ENCODE measurements at places on chromosomes 11 and 22.

DNA sequence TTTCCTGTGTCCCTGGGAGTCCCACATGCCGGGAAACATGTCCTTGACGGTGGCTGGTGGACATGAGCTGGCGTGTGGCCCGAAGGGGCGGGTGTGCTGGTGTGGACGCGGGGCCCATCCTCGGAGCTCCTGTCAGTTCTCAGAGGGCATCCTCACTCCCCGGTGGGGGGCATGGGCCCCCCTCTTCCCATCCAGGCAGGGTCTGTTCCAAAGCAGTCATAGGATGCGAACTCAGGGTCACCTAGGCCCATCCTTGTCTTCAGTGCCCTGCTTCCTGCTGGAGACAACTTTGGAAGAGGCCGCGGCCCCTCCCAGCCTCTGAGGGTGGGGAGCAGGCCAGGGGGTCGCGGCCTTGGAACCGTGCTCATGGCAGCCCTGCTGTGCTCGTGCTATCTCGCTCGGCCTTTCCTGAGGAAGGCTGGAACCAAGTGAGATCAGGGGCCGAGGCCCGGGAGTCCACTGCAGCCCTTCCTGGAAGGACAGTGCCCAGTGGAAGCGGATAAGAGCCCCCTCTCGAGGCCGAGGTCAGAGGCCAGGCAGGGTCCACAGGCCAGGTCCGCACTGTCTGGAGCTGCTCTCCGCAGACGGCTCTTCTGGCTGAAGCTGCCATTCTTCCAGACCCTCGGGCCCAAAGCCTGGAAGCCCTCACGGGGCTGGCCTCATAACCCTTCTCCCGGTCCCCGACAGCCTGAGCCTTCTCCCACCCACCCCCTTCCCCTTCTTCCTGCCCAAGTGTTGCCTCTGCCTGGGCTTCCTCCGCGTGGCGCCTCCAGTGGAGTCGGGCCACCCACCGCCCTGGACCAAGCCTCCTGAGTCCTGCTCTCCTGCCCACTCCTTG lies 8.7 kb downstream of the GRK2 start:
- no peak for DNase-seq

DNA sequence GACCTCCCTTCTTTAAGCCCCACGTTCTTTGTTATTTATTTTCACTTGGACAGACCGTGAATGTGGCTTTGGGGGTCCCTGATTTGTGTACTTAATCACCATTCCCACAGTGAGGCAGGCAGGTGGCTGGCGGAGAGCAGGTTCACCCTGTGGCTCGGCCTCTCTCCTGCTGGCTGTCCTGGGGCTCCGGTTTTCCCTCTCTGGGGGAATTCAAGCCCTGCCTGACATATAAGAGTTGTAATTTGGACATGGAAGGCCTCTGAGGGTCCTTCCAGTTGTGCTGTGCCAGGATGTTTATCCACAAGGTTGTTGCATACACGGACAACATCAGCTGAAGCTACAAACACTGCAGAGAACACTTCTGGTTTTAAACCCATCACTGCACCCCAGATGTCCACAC lies 824.5 kb downstream of the TBC1D22A start:
- no peak for DNase-seq

- DNase-seq = no peak
Measured at GRCh38 chr11:63564056-63564774, 1.0 kb upstream of the PLAAT2 start.

DNA sequence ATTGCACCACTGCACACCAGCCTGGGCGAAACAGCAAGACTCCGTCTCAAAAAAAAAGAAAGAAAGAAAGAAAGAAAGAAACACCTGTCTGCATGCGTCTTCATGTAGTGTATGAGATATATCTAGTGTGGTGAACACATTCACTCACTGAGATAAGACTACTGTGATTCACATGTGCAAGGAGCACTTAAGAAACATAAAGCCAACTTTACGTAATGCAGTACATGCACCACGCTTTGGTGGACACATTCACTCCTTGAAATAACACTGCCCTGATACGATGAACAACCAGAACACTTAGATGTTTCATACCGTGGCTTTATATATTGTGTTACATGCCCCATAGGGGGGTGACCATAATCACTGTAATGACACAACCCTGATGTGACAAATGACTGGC lies 96.0 kb downstream of the MICAL3 start:
- no peak for DNase-seq

GRCh38 chr22:50092342-50092741 lies 2.5 kb downstream of the MOV10L1 start:
- no peak for DNase-seq

GRCh38 chr11:63573881-63574855 lies 11.0 kb upstream of the PLAAT2 start:
- DNase-seq = no peak

DNA sequence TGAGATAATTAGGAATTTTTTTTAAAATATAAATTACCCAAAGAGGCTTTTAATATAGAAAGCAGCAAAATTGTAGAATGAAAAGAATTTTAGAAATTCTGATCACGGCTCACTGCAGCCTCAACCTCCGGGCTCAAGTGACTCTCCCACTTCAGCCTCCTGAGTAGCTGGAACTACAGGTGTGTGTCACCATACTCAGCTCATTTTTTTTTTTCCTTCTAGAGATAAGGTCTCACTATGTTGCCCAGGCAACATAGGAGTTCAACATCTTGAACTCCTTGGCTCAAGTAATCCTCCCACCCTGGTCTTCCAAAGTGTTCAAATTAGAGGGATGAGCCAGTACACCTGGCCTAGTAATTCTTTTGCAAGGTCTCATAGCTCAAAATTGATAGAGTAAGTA lies 76.7 kb downstream of the ATG16L2 start:
- DNase-seq = no peak

DNA sequence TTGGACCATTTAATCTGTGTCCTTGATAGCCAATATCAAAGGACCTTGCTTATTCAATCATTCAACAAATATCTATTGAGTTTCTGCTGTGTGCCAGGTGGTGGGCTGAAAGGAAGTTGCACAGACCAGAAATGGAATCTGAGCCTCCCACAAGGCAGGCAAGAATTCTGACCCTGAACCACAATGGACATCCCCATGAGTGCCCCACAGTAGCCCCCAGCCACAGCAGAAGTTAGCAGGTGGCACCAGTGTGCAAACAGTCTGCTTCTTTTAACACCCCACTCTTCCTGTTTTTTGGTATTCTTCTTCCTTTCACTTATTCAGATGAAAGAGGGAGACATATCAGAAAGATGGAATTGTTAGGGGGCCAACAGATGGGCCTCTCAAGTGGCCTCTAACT lies 12.2 kb upstream of the SERPING1 start:
- no peak for DNase-seq

DNA sequence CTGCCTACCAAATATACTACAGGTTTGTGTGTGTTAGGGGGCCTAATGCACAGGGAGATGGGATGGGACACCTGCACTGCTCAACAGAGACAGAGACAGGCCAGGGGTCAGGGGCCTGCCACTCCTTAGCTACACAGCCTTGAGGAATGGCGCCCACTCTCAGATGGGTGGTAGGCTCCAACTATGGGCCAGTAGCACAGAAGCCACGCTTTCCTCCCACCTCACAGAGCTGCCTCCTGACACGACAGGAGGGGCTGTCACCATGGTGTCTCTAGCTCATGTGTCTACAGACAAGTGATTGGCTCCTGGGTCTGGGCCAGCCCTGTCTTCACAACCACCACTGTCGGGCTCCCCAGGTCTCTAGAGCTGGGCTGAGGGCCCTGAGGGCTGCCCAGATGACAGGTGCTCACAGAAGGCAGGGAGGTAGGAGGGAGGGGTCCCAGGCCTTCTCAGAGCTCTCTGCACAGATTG lies 81.8 kb downstream of the DGCR2 start:
- no peak for DNase-seq

- DNase-seq = no peak
Measured at GRCh38 chr11:40286137-40286536, 1173.3 kb downstream of the LRRC4C start.

- DNase-seq = no peak
Measured at GRCh38 chr11:4851033-4851432, 2.0 kb upstream of the OR51S1 start.

DNA sequence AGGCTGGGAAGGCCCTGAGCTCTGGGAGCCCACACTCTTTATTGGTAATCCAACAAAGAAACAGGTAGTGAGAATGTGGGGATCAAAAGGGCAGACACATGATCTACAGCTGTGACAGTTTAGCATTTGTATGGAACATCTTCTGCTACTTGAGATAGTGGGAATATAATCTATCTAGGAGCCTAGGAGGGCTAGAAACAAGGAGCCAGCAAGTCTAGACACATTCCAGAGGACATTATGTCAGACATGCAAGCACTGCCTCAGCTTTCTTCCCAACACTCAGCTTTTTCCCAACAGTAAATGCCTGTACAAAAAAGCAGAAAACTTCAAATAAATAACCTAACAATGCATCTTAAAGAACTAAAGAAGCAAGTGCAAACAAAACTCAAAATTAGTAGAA lies 1150.6 kb upstream of the RAG2 start:
- no peak for DNase-seq

DNA sequence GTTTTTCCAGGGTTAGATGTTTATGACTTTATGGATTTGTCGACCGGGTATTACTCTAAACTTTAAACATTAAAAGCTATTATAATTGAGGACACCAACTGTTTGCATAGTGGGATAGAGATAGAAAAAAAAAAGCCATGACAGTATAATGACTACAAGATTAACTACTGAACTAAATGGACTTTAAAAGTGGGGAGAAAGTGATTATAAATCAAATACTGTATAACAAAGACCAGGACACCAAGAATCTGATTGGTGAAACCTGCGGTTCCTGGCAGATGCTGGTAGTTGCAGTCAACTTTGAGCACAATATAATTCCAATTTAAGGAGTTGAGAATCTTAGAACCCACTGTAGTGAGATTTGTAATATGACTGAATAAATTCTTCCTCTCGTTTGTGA lies 2.5 kb downstream of the CRKL start:
- DNase-seq = no peak

DNA sequence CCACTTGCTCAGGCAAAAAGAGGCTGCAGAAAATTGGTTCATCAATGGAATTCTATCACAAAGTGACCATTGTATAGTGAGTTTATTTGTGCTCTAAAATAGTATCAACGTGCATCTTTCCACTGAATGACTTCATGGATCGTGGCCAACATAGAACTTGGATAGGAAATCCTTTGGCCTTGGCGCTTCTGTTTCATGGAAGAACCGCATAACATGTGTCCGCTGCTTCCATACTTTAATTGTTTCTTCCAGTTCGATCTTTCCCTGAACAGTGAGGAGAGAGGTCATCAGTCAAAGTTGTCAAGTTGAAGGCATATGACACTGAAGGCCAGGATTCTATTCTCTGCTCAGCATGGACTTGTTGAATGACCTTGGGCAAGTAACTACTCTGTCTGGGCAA lies 4.5 kb downstream of the NDUFA6 start:
- DNase-seq = no peak

DNA sequence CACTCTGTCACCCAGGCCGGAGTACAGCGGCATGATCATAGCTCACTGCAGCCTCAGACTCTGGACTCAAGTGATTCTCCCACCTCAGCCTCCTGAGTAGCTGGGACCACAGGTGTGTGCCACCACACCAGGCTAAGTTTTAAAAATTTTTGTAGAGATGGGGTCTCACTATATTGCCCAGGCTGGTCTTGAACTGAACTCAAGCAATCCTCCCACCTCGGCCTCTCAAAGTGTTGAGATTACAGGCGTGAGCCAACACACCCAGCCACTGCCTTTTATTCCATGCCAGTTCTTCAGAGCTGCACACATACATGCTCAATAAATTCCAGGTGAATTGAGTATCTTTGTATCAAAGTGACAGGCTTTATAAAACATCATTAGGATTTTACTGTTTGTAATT lies 2.4 kb upstream of the COPB1 start:
- no peak for DNase-seq

DNA sequence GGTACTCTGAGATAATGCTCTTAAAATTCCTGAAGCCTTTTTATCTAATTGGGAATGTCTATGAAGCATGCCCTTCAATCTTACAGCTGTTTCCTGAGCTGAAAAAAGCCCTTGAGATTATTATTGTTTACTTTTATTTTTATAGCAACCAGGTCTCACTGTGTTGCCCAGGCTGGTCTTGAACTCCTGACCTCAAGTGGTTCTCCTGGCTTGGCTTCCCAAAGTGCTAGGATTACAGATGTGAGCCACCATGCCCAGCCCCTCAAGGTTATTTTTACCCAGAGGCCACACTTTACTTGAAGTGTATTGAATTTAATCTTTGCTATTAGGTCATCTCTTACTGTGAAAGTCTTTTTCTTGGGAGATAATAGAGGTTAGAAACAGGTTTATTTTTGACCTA lies 7.0 kb upstream of the SWAP70 start:
- no peak for DNase-seq

GRCh38 chr11:66889960-66890359 lies 33.1 kb downstream of the LRFN4 start:
- no peak for DNase-seq

DNA sequence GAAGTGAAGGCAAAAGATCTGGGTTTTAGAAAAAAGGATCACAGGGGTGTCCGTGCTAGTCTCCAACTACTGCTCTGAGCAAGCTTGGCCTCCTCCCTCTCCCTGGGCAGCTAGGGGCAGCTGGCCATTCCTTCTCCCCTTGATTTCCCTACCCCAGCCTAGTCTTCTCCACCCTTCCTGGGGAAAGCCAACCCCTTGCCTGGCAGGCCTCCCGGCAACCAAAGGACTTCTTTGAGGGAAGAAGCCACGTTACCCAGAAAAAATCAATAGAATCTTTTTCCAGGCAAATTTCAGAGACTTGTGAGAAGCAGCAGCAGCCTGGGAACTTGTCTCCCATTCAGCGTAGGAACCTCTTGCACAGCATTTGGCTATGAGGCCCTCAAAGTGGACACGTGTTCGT lies 91.5 kb downstream of the MIAT start:
- no peak for DNase-seq

Data from stimulated activated CD8-positive, alpha-beta memory T cell treated with anti-CD3 and anti-CD28 coated beads, Interleukin-4, amount 100 ng/mL, for 1 hour (primary cell).